ENCODE measurements at places on chromosomes 1 and 21. TPM values are rescaled to one million over a fixed set of nuclear protein-coding genes. Genes with fewer than 3 reads are reported as not detected.

The RGS8 gene
- not detected for total RNA-seq

The MARK1 gene
- not detected for total RNA-seq

The ATP5PB gene
- 245 TPM for total RNA-seq

The KCNJ9 gene
- 0.05 TPM for total RNA-seq

The KRTAP21-2 gene
- total RNA-seq = not detected

The PINK1 gene
- 8.3 TPM for total RNA-seq

The S100A1 gene
- total RNA-seq = not detected

The KCND3 gene
- total RNA-seq = not detected

The E2F2 gene
- 19.9 TPM for total RNA-seq

The OR14K1 gene
- not detected for total RNA-seq

The CD1B gene
- not detected for total RNA-seq

The FCAMR gene
- not detected for total RNA-seq

The CD101 gene
- 3.0 TPM for total RNA-seq

The SLX9 gene
- 48.9 TPM for total RNA-seq

The NBL1 gene
- total RNA-seq = 51.9 TPM

The SPRR2D gene
- not detected for total RNA-seq

The PCAT6 gene
- 1.8 TPM for total RNA-seq

The RABGGTB gene
- total RNA-seq = 156 TPM

The HIVEP3 gene
- total RNA-seq = 22.8 TPM

The CELA2A gene
- total RNA-seq = not detected

The DIO1 gene
- not detected for total RNA-seq

The B3GALT5 gene
- total RNA-seq = not detected

The GNG12 gene
- 0.34 TPM for total RNA-seq

The GJA4 gene
- total RNA-seq = 0.17 TPM

The NUF2 gene
- total RNA-seq = 56.5 TPM

The KCNJ6 gene
- total RNA-seq = not detected

The NBPF14 gene
- 19.8 TPM for total RNA-seq

The LCE1D gene
- not detected for total RNA-seq

The F13B gene
- not detected for total RNA-seq

The AMPD1 gene
- 0.17 TPM for total RNA-seq

The VWA1 gene
- 0.94 TPM for total RNA-seq

The BSND gene
- not detected for total RNA-seq

The GUCA2A gene
- total RNA-seq = not detected

The S100A7 gene
- not detected for total RNA-seq

The PRR9 gene
- not detected for total RNA-seq

The VHLL gene
- 0.65 TPM for total RNA-seq

The CLDN8 gene
- total RNA-seq = not detected

The OR2T35 gene
- total RNA-seq = not detected

The KRTAP12-2 gene
- total RNA-seq = not detected

All from activated T-cell treated with anti-CD3 and anti-CD28 coated beads, Interleukin-2, amount 50 U/mL, for 72 hours (primary cell).